ENCODE measurements at places on chromosomes 2 and 18.

DNA sequence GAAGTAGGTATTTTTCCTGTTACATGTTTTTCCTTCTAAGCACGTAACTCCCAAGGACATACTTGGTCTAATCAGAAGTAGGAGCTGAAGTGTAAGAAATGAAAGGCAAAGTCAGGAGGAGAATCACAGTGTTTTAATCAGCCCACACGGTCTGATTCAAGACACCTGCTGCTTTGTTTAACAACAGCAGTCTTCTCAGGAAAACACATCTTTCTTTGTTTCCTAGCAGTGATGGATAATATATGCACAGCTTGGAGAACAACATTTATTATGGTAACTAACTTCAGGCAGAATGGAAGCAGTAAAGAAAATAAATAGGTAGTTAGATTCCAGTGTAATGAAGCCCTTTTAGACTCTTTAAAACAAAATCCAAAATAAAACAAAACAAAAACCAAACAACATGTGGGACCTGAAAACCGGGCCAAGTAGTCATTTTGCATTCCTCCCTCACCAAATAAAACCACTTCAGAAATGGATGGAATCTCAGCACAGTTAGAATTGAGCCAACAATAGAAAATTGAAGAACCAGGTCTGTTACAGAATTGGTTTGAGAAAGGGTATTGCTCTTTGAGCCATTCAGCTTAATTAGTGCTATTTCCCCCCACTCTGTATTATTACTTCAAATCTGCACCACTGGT is 61.1 kb upstream of the UGP2 start:
- peak; percentile 18 for DNase-seq

GRCh38 chr18:79484661-79485621 is 89.2 kb downstream of the NFATC1 start:
- no peak for DNase-seq

DNA sequence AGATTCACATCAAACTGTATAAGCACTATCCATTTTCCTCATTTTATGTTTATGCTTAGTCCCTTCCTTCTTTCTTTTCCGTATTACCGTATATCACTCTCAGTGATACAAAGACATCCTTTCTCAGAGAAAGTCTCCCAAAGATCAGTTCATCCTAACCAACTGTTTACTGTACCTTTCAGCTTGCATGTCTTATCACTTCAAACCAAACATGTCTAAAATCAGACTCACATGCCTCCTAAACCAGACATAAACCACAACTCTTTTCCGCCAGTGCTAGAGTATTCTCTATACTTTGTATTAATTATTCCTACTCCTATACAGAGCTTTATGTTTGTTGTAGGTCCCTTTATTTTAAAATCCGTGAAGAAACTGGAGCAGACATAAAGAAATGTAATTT is 41.5 kb downstream of the KCMF1 start:
- no peak for DNase-seq

DNA sequence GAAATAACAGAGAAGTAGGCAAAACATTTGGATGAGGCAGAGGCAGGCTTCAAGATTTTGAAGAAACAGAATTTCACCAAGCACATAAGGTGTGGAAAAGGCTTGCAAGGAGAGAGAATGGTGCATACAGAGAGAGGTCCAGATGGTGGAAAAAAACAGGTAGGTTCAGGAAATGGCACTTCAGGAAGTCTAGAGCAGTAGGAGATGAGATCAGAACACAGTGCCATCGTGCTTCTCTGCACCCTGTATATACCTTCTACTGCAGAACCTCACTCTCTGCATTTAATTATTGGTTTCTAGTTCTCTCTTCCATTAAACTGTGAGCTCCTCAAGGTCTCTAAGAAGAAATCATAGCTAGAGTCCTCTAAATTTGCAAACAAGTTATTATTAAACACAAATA is 2.4 kb downstream of the PAIP2B start:
- DNase-seq, result no peak

DNA sequence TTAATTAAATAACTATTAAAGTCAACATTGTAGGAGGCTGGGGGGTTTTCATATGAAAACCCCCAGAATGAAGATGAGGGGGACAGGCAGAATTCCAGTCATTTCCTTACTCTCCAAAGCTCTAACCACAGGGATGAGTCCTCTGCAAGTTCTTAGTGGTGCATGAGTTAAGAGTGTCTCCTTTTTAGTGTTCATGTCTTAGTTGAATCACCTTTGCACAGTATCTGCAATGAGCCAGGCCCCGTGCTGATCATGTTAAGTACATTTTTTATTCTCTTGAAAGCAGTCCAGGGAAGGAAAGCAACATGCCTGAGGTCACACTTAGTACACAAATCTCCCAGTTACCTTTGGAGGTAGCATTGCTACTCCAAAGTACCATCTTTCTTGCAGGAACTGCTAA is 25.7 kb upstream of the MSGN1 start:
- no peak for DNase-seq

GRCh38 chr2:86136141-86136540 is 30.1 kb downstream of the PTCD3 start:
- no peak for DNase-seq

- no peak for DNase-seq
These were observed 32.9 kb upstream of the SCG2 start for GRCh38 chr2:223635080-223635479.
